Right ventricle myocardium inferior (tissue), 1 donor: ENCODE measurements at places on chromosomes 1 and 21. TPM values are rescaled to one million over a fixed set of nuclear protein-coding genes. Genes with fewer than 3 reads are reported as not detected.

HNRNPR gene
- total RNA-seq = 59.3 TPM

RRAGC gene
- 24.6 TPM for total RNA-seq

ZSWIM5 gene
- 0.81 TPM for total RNA-seq

CHIA gene
- not detected for total RNA-seq

VASH2 gene
- 1.4 TPM for total RNA-seq

S100A8 gene
- total RNA-seq = 79.9 TPM

NUAK2 gene
- 1.1 TPM for total RNA-seq

PGLYRP4 gene
- not detected for total RNA-seq

CFHR1 gene
- not detected for total RNA-seq

EFNA1 gene
- 43.9 TPM for total RNA-seq

OR2L13 gene
- not detected for total RNA-seq

RSBN1 gene
- total RNA-seq = 10.1 TPM

ITLN1 gene
- total RNA-seq = 9.2 TPM

AMPD1 gene
- not detected for total RNA-seq

SLAMF6 gene
- 0.46 TPM for total RNA-seq

SLC19A2 gene
- 16.5 TPM for total RNA-seq

ATF3 gene
- total RNA-seq = 13.7 TPM

HECTD3 gene
- total RNA-seq = 25.7 TPM

NSL1 gene
- total RNA-seq = 26.7 TPM

NUDT4B gene
- 0.49 TPM for total RNA-seq

GNAI3 gene
- total RNA-seq = 2.3 TPM

CTSS gene
- 38.4 TPM for total RNA-seq

DNASE2B gene
- total RNA-seq = not detected
